ENCODE measurements at places on chromosomes 1 and 21.

- peak; percentile 46 for DNase-seq
Observed at GRCh38 chr21:33266050-33266788, at the start of gene IL10RB. Gene IL10RB (plus strand): TSS chr21:33266367. CDS start chr21:33266466, 99 bp downstream.

GRCh38 chr1:226304291-226304955 is 4.5 kb downstream of the LIN9 start:
- no peak for DNase-seq

DNA sequence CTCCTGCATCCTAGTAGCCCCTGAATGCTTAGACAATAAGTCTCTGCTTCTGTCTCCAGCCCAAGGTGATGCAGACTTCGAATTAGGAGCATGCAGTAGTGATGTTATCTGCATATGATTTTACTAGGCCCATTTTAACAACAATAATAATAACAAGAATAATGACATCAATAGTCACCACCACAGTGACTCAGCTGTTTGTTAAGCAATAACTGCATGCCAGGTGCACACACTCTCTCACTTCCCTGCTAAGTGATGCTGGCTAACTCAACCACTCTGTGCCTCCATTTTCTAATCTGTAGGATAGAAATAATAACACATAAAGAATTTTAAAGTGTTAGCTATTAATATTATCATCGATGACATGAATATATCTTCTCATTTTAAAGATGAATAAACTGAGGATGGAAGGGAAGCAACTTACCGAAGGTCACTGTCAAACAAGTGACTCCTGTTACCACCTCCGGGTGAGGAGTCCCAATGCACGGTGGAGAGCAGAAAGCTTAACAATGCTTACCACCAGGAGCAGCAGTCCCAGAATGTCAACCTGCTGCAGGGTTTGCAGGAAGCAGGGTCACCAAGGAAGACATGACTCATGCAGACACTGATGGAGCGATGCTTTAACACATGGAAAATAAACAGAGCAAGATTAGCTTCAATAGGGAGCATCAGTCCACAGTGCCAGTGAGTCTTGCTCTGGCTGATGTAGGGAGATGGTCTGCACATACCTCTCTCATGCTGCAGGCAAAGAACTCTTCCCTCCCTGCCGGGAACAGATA is 290.2 kb downstream of the SPATA17 start:
- no peak for DNase-seq

- no peak for DNase-seq
Observed at GRCh38 chr1:48103495-48103894, 106.3 kb upstream of the TRABD2B start.

- DNase-seq, result no peak
Observed at GRCh38 chr1:63991685-63992084, 211.7 kb upstream of the UBE2U start.

DNA sequence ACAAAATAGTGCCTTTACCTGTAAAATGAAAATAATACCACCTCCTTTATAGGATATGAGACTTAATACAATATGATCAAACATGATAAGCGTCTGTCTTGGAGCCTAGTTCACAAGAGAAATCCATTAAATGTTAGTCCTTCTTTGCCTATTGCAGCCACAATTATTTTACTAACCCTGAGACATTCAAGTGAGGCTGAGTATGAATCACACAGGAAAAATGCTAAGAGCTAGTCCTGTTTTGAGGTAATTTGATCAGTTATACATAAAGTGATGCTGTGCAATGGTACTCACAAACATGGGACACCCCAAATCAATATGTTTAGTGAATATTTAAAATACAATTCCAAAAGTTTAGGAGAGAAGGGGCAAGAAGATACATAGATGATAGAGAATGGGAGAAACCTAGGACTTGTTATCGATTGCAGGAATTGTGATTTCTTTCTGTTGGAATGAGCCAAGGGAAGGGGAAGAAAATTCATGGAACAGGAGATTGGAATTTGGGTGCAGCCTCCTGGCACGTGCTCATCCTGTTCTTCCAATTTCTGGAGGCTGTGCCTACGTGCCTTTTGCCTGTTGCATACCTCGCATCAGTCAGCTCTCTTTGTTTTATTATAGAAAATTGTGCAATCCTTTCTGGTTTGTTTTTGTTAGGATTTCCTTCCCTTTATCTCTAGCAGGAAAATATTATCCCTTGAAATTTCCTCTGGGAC is 39.9 kb upstream of the BACH1 start:
- DNase-seq, result no peak

DNA sequence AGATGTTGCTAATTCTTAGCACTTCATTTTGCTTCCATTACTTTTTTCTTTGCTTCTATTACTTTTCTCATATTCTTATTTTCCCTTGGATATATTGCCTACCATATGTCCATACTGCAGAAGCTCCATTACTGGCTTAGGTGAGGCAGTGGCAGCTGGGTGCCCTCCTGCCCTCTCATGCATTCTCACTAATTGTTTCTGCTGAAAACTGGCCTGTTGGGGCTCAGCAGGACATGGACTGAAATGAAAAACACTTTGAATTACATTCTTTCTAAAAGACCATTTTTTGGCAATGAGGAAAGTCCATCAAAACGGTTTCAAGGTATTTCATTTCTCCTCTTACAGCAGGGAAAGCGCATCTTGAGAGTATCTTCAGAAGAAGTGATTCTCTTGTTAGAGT is 122.9 kb downstream of the MAST2 start:
- DNase-seq, result no peak

All from stimulated activated CD4-positive, alpha-beta T cell treated with anti-CD3 and anti-CD28 coated beads, Interleukin-1b, Interleukin-23, amount 100 ng/mL, for 24 hours (primary cell).